CD8-positive, alpha-beta memory T cell (primary cell): ENCODE measurements at places on chromosomes 13 and 19. TPM values are rescaled to one million over a fixed set of nuclear protein-coding genes. Genes with fewer than 3 reads are reported as not detected.

DNA sequence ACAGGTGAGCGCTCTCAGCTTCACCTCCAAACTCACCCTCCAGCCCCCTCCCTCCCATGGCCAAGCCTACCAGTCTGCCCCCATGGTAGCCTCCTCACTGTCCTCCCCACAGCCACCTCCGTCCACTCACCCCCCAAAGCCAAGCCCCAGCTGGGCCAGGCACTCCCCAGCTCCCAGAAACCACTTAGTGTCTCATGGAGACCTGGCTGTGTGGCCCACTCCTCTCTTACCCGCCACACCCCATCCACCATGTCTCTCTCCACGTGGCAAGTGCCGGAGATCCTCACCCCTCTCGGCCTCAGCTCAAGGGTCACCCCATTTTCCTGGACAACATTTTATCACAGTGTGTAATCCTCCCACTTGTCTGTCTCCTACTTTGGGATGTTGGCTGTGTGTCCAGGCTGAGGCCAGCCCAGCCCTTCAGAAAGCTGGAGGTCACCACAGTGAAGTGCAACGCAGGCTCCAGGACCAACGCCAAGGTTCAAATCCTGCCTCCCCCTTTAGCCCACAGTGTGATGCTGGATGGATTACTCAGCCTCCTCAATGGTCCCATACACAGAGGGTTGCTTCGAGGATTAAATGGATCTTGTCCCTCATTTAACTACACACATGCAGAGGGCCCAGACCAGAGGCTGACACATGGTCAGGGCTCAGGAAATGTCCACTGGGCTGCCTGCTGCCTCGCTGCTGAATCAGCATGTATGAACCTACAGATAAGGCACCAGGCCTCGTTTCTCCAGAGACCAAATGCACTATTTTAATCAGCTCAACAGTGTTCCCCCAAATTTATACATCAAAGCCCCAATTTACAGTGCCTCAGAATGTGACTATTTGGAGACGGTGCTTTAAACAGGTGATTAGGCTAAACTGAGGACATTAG, 71.3 kb downstream of the CEBPG start:
- DNase-seq, result no peak

DNA sequence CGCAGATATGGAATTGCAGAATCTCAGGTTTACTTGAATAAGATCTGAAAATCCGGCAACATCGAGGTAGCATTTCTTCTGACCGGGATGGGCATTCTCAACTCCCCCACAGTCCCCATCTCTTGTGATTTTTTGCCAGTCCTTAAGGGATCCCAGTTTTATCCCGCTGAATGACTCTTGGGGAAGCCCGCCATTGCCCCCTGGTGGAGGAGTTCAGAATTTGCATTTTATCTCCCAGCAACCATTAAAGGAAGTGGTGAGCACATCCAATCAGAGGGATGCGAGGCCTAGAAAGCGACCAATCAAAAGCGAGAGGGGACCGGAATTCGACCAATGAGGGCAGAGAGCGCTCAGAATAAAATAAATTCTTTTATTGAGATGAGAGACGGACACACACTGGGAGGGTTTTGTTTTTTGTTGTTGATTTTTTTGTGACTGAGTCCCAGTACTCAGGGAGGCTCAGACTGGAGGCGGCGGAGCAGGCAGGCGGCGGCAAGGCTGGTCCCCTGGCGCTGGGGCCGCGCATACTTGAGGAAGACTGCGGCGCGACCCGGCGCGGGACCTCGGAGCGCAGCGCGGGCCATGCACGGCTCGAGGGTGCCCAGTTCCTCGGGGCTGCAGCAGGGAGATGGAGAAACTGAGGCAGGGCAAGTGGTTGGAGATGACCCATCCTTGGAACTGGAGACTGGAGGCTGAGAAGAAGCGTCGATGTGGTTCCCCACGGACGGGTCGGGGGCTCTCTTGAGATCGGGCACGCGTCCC, 3.9 kb upstream of the TTC9B start:
- peak; percentile 77 for DNase-seq

- DNase-seq, result no peak
Observed at GRCh38 chr19:46361915-46362314, 15.0 kb downstream of the PPP5C start.

DNA sequence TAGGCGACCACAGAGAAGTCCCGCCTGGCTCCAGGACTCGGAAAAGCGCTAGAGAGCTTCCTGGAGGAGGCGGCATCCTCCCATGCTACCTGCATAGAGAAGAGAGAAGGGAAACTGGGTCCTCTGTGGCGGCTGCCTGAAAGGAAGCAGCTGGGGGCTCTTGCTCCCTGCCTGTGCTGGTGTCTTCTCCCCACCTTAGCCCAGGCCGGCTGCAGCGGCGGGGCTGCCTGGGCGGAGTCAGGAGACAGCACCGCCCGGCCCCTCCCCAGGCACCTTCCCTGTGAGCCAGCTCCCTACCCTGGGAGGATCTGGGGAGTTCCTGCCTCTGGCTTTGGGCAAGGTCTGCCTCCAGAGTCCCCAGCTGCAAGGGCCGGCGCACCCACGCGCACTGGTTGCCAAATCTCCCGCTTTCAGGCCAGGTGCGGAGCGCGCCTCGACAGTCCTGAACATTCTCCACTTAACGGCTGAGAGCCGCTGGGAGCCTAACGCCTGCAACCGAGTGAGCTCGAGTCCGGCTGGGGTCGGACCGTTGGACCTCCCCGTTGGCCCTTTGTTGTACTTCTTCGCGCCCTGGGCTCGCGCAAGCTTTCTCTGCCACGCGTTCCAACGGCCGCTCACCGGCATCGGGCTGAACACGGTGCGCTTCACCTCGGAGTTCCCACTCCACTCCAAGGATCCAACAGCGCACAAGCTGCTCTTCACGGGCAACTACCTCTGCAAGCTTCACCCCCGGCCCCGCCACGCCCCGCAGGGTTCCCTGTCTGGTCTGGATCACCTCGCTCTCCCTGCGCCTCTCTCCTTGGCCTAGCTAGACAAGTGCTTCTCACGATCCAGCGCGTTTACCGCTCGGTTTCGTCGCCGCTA, 21.8 kb upstream of the ZNF30 start:
- no peak for DNase-seq

DNA sequence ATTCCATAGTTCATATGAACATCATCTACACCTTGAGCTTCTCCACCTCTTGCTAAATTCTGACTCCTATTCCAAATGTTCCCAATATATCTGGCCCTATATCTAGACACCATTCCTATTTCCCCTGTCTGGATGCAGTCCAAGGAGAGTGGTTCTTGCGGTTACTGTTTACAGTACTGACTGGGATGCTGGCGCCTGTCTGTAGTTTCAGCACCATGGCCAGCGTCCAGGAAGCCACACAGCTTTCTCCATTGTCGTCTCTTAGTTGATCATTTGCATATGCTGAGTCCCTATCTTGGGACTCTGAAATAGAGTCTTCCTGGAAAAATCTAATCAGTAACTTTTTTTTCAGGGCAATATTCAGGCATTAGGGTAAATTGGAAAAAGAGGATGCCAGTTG, 14.9 kb downstream of the LAIR2 start:
- peak; percentile 30 for DNase-seq

DNA sequence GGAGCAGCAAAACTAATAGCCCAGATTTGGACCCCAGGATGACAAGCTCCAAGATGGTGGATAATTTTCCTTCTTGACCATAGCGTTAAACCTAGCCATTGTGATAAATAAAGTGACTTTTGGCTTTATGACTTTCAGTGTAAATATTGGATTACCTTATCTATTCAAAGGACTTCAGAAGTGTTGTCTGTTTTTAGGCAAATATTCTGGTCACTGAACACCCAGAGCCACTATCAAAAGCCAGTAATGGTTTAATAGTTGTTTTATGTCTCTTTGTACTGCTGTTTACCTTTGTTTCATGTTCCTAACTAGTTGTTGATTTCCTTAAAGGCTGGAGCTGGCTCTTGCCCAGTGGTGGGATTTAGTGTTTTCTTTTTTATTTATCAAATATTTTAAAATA, 81.6 kb downstream of the FGF9 start:
- DNase-seq, result no peak

- no peak for DNase-seq
Observed at GRCh38 chr19:55297267-55297666, 13.5 kb downstream of the BRSK1 start.

GRCh38 chr13:58004751-58005150, 373.2 kb downstream of the PCDH17 start:
- no peak for DNase-seq

DNA sequence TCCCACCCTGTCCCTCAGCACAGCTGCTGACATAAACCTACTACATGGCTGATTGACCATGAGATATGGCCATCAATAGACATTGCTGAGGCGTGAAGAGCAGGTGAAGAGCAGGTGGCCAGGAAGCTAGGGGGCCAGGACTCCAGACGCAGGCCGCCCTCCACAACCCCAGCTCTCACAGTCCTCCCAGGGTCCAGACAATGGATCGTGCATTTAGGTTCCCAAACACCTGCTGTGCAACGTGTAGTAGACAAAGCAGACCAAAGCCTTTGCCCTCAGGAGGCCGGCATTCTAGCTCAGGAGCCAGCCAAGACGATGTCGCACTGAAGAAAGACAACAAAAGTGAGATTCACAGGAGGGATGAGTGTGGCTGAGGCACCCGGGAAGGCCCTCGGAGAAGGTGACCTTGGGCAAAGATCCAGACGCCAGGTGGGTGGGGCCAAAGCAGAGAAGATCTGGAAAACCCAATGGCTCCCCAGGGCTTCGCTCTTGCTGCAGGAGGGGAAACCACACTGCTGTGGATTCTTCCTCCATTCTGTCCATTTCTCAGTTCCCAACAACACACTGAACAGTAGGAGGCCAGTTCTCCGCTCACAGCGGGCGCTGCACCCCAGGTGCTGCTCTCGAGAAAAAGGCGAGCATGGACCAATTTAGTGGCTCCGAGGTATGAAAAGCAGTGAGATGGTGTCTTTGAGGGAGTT, 1.4 kb downstream of the FFAR1 start:
- DNase-seq, result no peak

GRCh38 chr19:46732966-46733689, 12.7 kb upstream of the FKRP start:
- no peak for DNase-seq

GRCh38 chr19:7295912-7296536, 1.8 kb upstream of the INSR start:
- DNase-seq, result no peak

GRCh38 chr13:65336916-65337315, 1893.2 kb downstream of the PCDH9 start:
- DNase-seq, result no peak

DNA sequence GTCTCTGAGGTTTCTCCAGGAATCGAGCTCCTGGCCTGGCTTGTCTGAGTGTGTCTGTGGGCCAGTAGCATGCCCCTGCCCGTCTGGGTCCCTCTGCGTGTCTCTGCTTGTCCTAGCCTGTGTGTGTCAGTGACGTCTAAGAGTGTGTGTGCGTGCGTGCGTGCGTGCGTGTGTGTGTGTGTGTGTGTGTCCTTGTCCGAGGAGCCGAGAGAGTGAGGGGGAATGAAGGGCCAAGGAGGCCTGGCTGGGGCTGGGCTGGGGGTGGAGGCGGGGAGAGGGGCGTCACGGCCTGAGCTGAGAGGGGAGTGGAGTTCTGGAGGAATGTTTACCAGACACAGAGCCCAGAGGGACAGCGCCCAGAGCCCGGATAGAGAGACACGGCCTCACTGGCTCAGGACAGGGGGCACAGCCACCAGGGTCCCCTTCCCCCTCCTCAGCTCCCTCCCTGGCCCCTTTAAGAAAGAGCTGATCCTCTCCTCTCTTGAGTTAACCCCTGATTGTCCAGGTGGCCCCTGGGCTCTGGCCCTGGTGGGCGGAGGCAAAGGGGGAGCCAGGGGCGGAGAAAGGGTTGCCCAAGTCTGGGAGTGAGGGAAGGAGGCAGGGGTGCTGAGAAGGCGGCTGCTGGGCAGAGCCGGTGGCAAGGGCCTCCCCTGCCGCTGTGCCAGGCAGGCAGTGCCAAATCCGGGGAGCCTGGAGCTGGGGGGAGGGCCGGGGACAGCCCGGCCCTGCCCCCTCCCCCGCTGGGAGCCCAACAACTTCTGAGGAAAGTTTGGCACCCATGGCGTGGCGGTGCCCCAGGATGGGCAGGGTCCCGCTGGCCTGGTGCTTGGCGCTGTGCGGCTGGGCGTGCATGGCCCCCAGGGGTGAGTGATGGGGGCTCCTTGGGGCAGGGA, at the start of gene AXL:
Gene AXL, plus strand, starts transcription at position 609 of the 893 bp plus-strand sequence. Its CDS starts 170 bp downstream, at position 779.
- DNase-seq, result no peak

- DNase-seq, result no peak
Observed at GRCh38 chr13:36709136-36709890, 35.5 kb downstream of the SERTM1 start.

DNA sequence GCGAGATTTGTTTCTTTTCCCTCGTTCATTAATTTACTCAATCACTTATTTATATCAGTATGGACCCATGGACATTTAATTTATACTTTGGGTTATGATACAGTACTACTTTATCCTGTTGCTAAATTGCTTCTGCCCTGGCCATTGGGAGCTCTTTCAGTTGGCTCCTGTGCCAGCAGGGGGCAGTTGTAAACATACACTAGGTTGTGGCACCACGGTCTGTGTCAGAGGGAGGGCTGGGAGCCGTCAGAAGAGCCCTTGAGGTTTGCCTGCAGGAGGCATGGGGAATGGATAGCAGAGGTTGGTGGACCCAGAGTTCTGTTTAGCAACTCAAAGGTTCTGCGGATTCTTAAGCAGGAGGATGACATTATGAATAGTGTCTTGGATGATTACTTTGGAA, 94.3 kb downstream of the ERCC5 start:
- DNase-seq, result no peak

GRCh38 chr19:2846180-2846894, 5.1 kb downstream of the ZNF555 start:
- DNase-seq, result no peak

GRCh38 chr13:45479661-45480060, 14.9 kb downstream of the COG3 start:
- no peak for DNase-seq

- DNase-seq, result no peak
Observed at GRCh38 chr13:95524264-95524901, 28.1 kb upstream of the CLDN10 start.

DNA sequence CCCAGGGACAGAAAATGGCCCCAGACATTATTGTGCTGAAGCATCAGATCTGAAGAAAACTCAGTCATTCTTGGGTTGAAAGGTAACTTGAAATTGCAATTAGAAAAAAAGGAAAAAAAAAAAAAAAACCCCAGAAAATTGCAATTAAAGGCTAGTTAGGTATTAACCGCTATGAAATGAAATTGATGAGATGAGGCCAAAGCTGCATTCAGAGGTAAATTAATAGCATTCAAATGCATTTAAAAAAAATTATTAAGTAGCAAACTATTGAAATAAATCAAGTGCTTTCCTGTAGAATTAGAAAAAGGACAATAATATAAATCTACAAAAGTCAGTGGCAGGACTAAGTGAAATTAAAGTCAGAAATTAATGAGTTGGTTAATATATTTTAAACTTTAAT, 6.4 kb downstream of the PGLS start:
- no peak for DNase-seq

- no peak for DNase-seq
Observed at GRCh38 chr13:31029102-31029501, 96.6 kb downstream of the TEX26 start.

The ATP4A gene
- total RNA-seq, result not detected

The CEBPA gene
- total RNA-seq, result 1.1 TPM

The ZNF221 gene
- total RNA-seq, result 1.7 TPM

The ARID3A gene
- 15.9 TPM for total RNA-seq

The SCN1B gene
- 1.9 TPM for total RNA-seq

The NAPSA gene
- 19.7 TPM for total RNA-seq

The FCER2 gene
- total RNA-seq, result 0.96 TPM
